Cortex of kidney (tissue), 1 donor: ENCODE measurements at places on chromosomes 4 and X.

- no peak for DNase-seq
Observed at GRCh38 chr4:184442314-184442635, 32.1 kb downstream of the IRF2 start.

DNA sequence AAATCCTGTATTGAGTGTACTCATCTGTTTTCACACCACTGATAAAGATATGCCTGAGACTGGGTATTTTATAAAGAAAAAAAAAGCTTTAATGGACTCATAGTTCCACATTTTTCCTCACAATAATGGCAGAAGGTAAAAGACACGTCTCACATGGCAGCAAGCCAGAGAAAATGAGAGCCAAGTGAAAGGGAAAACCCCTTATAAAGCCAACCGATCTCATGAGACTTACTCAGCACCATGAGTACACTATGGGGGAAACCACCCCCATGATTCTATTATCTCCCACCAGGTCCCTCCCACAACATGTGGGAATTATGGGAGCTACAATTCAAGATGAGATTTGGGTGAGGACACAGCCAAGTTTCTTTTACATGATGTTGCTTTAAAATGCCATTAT, 171.9 kb downstream of the GALNTL6 start:
- no peak for DNase-seq

DNA sequence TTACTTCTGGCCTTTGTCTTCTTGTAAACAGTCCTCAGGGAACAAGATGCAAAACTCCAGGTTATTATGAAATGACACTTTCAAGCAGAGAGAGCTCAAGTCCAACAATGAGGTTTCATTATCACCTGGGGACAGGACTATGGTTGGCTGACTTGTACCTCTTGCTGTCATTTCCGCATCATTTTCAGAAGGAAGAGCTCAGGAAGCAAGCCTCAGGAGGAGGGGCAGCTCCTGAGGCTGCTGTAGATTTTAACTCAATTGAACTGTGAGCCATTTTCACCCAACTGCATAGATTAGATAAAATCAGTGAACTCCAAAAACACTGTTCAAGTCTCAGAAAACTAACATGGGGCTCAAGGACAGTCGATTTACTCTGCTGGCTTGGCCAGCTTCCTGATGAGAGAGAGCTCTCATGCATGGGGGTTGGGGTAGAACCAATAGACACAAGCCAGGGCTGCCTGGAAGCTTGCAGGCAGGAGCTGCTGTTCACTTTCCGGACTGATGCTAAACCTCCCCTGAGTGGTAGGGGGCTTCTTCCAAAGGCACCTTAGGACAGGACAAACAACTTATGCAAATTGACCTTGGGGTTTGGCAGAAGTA, 23.6 kb downstream of the TMEM255A start:
- no peak for DNase-seq

DNA sequence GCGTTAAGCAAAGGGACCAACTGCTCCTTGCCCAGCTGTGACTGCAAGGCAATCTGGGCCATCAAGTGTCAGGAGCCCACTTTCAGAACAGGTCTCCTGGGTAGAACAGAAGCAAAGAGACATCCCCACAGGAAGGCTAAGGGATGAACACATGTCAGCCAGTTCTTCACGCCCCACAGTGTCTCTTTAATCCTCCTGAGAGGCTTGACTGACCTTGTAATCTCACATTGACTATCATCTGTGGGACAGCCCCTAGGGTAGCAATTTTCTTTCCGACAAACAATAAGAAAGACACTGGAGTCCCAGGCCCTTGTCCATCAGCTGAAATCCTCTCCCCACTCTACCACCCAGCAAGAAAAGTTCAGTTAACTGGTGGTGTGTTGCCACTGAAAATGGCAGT, 1.0 kb downstream of the CHRDL1 start:
- DNase-seq: no peak

DNA sequence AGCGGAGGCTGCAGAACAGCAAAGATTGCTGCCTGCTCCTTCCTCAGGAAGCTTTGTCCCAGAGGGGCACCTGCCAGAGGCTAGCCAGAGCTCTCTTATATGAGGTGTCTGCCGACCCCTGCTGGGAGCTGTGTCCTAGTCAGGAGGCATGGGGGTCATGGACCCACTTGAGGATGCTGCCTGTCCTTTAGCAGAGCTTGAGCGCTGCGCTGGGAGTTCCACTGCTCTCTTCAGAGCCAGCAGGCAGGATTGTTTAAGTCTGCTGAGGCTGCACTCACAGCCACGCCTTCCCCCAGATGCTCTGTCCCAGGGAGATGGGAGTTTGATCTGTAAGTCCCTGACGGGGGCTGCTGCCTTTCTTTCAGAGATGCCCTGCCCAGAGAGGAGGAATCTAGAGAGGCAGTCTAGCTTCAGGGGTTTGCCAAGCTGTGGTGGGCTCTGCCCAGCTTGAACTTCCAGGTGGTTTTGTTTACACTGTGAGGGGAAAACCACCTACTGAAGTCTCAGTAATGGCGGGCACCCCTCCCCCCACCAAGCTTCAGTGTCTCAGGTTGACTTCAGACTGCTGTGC, 10.9 kb downstream of the DCK start:
- no peak for DNase-seq

DNA sequence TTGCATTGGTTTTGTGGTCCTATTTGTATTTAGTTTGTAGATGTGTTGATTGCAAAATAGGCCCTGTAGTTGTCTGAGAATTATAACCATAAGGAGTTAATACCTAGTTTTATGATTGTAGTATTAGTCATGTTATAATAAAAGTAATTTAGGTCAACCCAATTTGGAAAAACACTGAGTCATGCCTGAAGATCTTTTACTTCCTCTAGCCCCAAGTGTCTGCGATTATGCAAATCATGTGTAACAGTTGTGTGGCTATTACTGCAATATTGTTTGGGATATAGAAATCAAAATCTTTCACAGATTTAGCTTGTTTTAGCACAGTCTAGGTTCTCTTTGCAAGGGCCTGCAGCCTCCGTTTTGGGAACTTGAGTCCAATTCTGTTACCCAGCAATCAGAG, 12.6 kb downstream of the SRD5A3 start:
- no peak for DNase-seq

GRCh38 chrX:133265331-133265730, 47.2 kb upstream of the TFDP3 start:
- no peak for DNase-seq

DNA sequence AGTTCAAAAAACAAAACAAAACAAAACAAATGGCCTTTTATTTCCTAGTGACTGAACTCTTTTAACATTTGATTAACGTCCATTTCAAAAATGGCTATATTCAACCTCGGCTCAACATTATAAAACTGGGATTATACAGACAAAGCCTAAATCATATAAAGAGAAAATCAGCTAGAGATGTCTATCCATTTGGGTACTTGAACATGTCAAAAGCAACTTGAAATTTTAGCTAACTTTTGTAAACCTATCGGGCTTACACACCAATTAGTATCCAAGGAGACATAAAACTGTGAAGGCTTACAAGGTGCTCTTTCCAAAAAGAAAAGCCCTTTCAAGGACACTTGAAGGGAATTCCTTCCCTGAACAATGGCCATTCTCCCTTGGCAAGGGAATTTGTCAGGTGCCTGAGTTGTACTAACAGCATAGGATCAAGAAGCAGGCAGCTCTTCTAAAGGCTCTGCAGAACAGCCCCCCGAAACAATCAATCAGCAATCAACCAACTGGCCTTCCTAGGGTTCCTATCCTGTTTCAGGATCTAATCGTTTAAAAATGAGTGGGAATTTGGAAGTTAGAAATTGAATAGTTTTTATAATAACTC, 633.7 kb upstream of the HTR2C start:
- DNase-seq: no peak

DNA sequence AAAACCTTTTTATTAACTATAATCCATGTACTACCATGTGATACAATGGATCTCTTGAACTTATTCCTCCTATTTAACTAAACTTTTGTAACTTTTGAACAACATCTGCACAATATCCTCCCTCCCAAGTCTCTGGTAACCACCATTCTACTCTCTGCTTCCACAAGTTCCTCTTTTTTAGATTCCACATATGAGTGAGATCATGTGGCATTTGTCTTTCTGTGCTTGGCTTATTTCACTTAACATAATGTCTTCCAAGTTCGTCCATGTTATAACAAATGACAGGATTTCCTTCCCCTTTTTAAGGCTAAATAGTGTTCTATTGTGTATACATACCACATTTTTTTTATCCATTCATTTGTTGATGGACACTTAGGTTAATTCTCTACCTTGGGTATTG, 28.1 kb downstream of the DCAF8L1 start:
- DNase-seq: no peak

- no peak for DNase-seq
Observed at GRCh38 chr4:107473126-107473525, 246.9 kb downstream of the PAPSS1 start.

- no peak for DNase-seq
Observed at GRCh38 chrX:128754130-128754529, 701.9 kb upstream of the ACTRT1 start.

- DNase-seq: no peak
Observed at GRCh38 chr4:30755346-30755745, 35.2 kb downstream of the PCDH7 start.

- no peak for DNase-seq
Observed at GRCh38 chr4:19615086-19615689, 636.5 kb upstream of the SLIT2 start.

DNA sequence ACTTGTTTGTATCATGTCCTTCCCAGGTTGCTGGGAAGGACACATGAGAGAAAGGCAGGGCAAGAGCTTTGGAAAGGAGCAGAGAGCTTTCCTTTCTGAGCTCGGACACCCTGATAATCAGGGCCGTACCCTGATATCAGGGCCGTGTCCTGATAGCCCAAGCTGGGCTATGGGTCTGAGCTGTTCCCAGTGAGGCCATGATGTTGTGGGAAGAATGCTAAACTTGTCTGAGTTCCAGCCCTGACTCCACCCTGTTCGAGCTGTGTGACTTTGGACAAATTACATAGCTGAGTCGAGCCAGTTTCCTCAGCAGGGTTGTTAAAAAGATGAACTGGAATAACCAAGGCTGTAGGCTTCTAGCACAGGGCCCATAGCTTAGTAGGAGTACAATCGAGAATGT, 3.3 kb upstream of the CXCR3 start:
- DNase-seq: no peak

- no peak for DNase-seq
Observed at GRCh38 chr4:82352825-82353366, 20.9 kb downstream of the HNRNPD start.

DNA sequence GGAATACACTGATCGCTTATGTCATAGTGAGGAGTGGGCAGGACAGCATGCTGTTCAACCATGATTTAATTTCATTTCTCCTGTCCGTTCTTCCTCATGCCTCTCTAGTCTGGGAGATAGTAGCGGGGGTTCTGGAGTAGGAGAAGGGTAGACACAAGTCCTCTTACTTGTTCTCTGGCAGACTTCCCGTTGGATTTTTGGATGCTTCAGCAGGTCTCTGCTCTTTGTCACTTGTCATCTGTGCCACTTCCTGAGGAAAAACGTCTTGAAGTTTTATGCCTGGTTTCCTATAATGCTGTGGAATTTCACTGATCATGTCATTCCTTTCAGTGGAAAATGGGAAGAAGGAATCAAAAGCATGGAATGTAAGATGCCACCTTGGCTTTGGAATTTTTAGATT, 154.7 kb downstream of the GATB start:
- DNase-seq: no peak

- DNase-seq: no peak
Observed at GRCh38 chr4:120703908-120704307, 218.6 kb downstream of the PRDM5 start.

- no peak for DNase-seq
Observed at GRCh38 chr4:8394806-8395205, 45.7 kb downstream of the ACOX3 start.

DNA sequence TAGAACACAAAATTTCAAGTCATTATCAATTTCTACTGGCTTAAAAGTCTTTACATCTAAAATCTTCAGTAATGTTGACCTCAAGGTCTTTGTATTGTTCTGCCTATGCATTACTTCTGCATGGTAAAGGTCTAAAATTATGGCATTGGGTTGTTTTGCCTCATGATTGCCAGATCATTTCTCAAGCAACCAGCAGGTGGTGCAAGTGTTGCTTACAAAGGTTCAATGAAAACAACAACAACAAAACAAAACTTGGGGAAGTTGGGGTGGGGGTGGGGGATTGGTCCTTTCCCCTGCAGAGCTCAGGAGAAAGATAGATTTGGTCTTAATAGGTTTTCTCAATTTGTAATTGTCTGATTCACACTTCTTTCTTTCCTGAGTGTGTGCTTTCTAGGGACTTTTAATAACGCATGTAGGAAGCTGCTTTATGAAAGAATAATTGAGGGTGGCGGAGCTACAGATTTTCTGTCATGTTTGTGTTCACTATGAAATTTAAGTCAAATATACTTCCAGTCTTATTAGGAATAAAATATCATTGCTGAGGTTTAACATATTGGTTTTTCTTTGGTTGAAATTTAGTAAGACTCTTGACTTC, 145.1 kb downstream of the COL4A5 start:
- DNase-seq: no peak

DNA sequence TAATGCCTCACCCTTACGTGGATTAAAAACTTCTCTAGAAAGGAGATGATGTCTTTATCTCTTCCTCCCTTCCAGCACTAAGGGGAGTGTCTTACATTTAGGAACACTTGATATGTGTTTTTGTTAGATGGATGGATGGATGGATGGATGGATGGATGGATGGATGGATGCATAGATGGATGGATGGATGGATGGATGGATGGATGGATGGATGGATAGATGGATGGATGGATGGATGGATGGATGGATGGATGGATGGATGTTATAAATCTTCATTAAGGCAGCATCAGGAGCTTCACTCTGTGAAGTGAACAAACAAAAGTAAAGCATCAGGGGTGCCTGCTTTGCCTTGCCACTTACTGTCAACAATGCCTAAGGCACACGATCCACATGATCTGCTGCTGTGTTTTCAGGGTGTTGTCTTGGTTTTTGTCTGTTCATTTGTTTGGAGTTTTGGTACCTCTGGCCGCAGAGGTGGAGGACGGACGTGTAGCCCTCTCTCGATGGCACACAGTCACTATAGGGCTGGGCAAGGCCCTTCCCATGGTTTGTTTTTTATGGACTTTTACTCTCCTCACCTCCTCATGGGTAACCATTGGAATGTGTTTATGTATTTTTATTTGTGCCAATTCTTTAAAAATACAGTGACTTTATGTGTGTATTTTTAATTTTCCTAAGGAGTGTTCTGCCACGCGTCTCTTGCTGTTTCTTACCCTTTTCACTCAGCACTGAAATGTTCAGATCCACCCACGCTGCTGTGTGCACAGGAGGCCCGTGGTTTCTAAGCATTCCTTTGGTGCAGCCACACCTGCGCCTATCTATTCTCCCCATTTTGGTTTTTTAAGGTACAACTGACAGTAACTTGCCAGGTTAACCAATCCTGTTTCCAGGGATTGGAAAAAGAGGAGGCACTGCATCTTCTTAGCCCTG, 91.8 kb upstream of the ENPP6 start:
- no peak for DNase-seq

DNA sequence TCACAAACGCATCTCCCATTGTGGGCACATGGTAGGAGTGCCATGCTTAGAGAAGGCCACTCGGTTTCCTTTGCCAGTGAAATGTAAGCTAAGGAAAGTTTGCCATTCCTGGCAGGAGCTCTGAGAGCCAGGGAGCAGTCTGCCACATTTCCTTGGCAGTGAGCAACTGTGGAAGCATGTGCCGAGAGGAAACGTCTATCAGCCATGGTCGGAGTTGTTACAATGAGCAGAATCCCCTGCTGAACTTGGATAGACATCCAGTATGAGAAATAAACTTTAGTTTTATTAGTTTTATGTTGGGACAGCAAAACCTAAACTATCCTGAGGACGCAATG, 51.1 kb downstream of the ENOPH1 start:
- DNase-seq: no peak

GRCh38 chrX:115939070-115939469, 231.5 kb upstream of the AGTR2 start:
- no peak for DNase-seq
